ENCODE measurements at places on chromosomes 1 and 21. TPM values are rescaled to one million over a fixed set of nuclear protein-coding genes. Genes with fewer than 3 reads are reported as not detected.
A peak's percentile ranks its signal among the peaks of the same experiment; 100 is the strongest.

Gene CELSR2
- total RNA-seq: 1.1 TPM

Gene NPHS2
- not detected for total RNA-seq

Gene ASTN1
- total RNA-seq: not detected

Gene MROH9
- not detected for total RNA-seq

Gene FAM131C
- not detected for total RNA-seq

Gene DLGAP3
- 0.74 TPM for total RNA-seq

DNA sequence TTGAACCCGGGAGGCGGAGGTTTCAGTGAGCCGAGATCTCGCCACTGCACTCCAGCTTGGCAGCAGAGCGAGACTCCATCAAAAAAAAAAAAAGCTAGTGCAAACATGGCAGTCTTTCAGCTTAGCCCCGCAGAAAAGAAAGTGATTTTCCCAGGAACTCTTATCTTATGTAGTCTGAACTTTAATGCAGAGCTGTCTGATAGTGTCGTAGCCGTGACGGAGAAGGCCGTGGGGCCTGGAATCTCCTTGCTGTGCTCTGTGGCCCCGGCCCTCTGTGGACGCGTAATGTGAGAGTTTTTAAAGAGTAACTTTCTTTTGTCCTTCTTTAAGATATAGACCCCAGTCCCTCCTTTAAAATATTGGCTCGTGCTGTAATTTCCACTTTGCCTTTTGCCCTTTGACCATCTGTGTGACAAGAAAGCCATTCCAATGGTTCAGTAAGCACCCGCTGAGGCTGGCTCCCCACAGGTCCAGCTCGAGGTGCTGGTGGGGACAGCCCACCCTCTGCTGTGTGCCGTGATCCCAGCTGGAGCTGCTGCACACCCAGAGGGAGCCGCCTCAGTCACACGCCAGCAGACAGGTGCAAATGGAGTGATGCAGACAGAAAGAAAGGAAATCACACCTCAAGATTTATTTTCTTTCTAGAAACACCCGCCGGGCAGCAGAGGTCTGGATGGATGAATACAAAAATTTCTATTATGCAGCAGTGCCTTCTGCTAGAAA, 164.0 kb downstream of the PGBD5 start:
- DNase-seq: no peak

DNA sequence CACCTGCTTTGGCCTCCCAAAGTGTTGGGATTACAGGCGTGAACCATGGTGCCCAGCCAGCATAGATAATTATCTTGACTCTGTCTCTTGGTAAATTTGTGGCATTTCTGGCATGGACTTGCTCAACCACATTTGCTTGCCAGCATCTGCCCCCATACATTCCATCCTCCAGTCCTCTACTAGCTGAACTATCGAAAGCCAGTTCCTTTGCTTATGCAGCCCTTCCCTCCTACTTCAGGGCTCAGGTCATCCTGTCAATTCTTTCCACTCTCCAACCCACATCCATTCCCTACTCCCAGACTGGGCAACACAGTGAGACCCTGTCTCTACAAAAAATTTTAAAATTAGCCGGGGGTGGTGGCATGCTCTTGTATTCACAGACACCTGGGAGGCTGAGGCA, 13.0 kb upstream of the UQCRHL start:
- DNase-seq: no peak

GRCh38 chr1:172742599-172743500, 83.9 kb downstream of the FASLG start:
- peak; percentile 33 for DNase-seq

DNA sequence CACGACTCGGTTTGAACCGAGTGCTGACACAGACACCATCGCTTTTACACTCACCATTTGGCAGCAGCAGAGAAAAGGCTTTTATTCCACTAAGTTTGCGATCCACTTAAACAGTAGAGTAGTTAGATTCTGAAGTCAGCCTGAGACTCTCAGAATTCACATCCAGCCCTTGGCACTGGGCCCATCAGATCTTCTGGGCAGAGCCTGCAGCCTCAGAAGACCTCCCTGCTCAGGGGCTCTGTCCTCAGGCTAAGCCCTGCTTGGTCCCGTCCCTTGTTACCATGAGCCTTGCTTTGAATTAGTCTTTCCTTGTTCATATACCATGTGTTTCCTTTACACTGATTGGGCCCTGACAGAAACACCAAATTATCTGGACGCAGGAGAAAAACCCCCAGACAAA, 41.4 kb upstream of the AJAP1 start:
- no peak for DNase-seq

DNA sequence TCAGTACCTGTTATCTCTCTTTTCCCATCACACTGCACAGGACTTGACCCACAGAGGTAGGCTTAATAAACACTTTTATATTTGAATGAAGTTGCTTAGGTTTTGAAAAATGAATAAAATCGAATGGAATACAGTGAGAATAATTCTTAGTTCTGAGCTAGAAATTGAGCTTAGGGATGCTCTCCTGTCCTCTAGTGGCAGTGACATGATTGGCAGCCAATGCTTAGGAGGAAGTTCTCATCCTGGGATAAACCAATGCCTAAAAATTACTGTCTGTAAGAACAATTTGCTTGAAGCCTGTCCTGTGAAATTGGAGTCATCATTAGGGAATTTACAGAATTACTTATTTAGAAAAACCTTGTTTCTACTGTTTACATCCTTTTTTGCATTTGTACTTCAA, 21.3 kb upstream of the CYP4X1 start:
- no peak for DNase-seq
